ENCODE measurements at places on chromosomes 7 and 10. TPM values are rescaled to one million over a fixed set of nuclear protein-coding genes. Genes with fewer than 3 reads are reported as not detected.

CHRM2 gene
- not detected for total RNA-seq

LRRC18 gene
- not detected for total RNA-seq

ANK3 gene
- 10.2 TPM for total RNA-seq

HNRNPF gene
- 175 TPM for total RNA-seq

XRCC2 gene
- total RNA-seq: 0.98 TPM

COL28A1 gene
- total RNA-seq: 1.1 TPM

SLIT1 gene
- total RNA-seq: under 0.01 TPM

ZNF438 gene
- 10.0 TPM for total RNA-seq

EN2 gene
- not detected for total RNA-seq

PNLIPRP2 gene
- total RNA-seq: not detected

ZC3HAV1L gene
- total RNA-seq: 12.5 TPM

ICA1 gene
- total RNA-seq: 22.1 TPM

CLRN3 gene
- not detected for total RNA-seq

SEMA4G gene
- 0.48 TPM for total RNA-seq

POMZP3 gene
- 6.6 TPM for total RNA-seq

PRSS2 gene
- not detected for total RNA-seq

NXPH1 gene
- total RNA-seq: 0.29 TPM

ATP6V0E2 gene
- 18.4 TPM for total RNA-seq

FANK1 gene
- 13.8 TPM for total RNA-seq

PHKG1 gene
- total RNA-seq: 2.8 TPM

AGFG2 gene
- 12.2 TPM for total RNA-seq

HOXA9 gene
- 18.4 TPM for total RNA-seq

PCLO gene
- 20.9 TPM for total RNA-seq

FRMD4A gene
- 27.5 TPM for total RNA-seq

CDK1 gene
- total RNA-seq: 5.0 TPM

NYAP1 gene
- 0.59 TPM for total RNA-seq

PRSS37 gene
- total RNA-seq: not detected

CPA2 gene
- not detected for total RNA-seq

ZMYND11 gene
- 83.7 TPM for total RNA-seq

SPDYE2B gene
- not detected for total RNA-seq

FAM107B gene
- 30.8 TPM for total RNA-seq

PRKAG2 gene
- total RNA-seq: 56.6 TPM

GJD4 gene
- not detected for total RNA-seq

IDI1 gene
- 45.1 TPM for total RNA-seq

AKR1C4 gene
- total RNA-seq: not detected

FKBP9 gene
- total RNA-seq: 236 TPM

PNPLA8 gene
- total RNA-seq: 48.5 TPM

ZNF783 gene
- total RNA-seq: 13.6 TPM

ERVW-1 gene
- total RNA-seq: not detected

PRKAR2B gene
- total RNA-seq: 64.1 TPM

CCDC136 gene
- total RNA-seq: 9.4 TPM

OPN4 gene
- not detected for total RNA-seq

MGMT gene
- 46.7 TPM for total RNA-seq

LRRTM3 gene
- not detected for total RNA-seq

CH25H gene
- 6.0 TPM for total RNA-seq

CNPY1 gene
- not detected for total RNA-seq

C7orf33 gene
- total RNA-seq: not detected

NPSR1 gene
- total RNA-seq: not detected

TLX1 gene
- total RNA-seq: not detected

AGK gene
- total RNA-seq: 28.5 TPM

RAPGEF5 gene
- 78.0 TPM for total RNA-seq

ADO gene
- total RNA-seq: 27.1 TPM

SEC24C gene
- total RNA-seq: 50.1 TPM

ALOX5 gene
- total RNA-seq: 67.5 TPM

FAM237B gene
- not detected for total RNA-seq

UPK3B gene
- total RNA-seq: 5.9 TPM

HSPA12A gene
- total RNA-seq: 23.6 TPM

FAM241B gene
- 0.48 TPM for total RNA-seq

HMX3 gene
- not detected for total RNA-seq
